Thymus (tissue), 14 donors: ENCODE measurements at places on chromosomes 12 and 14.

- no peak for DNase-seq
Measured at GRCh38 chr14:38199739-38200138, 8.0 kb upstream of the SSTR1 start.

DNA sequence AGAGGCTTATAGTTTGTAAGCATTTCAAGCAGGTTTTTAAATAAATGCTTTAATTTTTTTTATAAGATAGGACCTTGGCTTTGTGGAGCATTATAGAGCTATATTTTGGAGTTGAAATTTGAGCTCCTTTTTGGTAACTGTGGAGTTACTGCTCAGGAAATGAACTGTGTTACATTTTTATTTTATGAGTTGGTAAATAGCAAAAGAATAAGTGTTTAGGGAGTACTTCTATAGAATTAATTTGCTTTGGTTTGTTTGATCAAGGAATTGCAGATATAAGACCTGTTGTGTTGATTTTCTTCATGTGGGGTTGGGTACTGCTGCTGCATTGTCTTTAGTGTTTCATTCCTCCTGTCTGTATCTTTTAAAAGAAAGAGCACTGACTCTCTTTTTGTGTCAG is 3.5 kb downstream of the ATP2A2 start:
- no peak for DNase-seq

- no peak for DNase-seq
Measured at GRCh38 chr14:32407130-32407529, 78.0 kb downstream of the AKAP6 start.

DNA sequence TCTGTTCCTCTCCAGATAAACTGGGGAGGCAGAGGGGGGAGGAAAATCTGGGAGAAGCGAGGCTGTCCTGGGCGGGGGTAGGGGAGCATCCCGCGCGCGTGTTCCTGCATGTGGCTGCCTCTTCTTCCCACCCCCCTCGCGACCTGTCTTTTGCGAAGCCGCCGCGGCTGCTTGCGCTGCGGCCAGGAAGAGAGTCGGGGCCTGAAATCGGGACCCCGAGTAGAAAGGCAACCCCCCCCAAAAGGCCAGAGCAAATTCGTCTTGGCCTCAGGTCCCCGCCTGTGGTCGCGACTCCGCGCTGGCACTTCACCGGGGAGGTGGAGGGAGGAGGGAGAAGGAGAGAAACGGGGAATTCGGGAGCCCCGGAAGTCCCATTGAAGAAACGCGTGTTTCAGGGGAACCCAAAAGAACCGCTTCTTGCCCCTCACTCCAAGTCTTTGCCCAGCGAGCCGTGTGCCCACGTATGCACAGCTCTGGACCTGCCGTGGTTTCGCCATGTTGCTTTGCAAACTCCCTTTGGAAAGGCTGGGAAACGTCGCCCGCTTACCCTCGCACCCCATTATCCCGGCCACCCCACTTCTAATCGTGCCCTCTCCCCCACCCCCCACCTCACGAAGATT is 944 bp downstream of the CCND2 start:
- no peak for DNase-seq

- DNase-seq: no peak
Measured at GRCh38 chr14:85533023-85533860, 3.3 kb downstream of the FLRT2 start.

DNA sequence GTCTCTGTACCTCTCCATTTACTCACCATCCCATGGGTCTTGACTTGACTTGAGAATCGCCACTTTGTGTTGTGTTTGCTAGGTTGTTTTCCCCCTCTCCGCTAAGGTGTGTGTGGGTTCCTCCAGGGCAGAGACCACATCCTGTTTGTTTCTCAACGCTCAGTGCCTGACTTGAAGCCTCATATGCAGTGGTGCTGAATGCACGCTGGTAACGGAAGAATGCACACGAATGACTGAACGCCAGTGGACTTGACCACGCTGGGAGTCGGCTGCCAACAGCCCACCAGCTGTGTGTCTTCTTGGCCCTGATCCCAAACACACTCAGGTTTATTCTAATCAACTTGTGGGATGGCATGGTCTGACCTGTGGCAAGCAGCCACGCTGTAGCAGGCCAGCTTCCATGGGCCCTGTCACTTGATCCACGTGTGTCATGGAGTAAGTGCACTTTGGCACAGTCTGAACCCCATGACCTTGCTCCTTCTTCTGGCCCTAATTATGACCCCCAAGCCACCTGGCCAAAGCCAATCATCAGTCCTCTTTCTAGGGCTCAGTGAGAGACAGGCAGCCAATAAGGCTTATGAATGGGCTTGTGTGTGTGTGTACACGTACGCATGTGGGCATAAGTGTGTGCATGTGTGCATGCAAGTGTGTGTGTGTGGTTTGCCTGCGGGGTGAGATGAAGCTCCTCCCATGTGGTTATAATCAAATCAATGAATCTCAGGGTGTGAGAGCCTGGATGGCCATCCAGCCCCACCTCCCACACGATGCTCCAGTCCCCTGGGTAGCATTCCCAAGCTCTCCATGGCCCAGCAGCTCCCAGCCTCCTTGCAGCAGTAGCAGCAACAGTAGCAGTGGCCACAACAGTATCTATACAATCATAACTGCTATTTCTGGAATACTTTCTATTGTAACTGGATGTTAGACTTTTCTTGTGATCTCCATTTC is 6.4 kb upstream of the TC2N start:
- DNase-seq: peak; percentile 84

- DNase-seq: no peak
Measured at GRCh38 chr14:103492156-103492925, 30.3 kb downstream of the CKB start.

DNA sequence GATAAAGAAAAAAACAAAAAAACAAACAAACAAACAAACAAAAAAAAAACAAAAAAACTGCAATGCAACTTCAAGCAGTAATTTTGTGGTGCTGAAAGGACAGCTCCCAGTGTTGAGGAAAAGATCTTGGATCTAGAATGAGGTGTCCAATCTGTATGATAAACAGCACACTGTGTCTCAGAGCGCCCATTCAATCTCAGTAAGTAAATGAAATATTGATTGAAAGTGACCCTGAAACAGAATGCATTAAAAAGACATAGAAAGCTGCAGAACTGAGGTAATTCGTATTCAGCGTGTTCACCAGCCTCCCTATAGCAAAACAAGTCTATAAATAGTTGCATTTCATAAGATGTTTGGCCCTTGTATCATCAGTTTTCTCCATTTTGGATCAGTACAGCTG is 153.0 kb downstream of the NOVA1 start:
- DNase-seq: no peak

- DNase-seq: no peak
Measured at GRCh38 chr12:87336814-87337336, 692.3 kb downstream of the C12orf50 start.

DNA sequence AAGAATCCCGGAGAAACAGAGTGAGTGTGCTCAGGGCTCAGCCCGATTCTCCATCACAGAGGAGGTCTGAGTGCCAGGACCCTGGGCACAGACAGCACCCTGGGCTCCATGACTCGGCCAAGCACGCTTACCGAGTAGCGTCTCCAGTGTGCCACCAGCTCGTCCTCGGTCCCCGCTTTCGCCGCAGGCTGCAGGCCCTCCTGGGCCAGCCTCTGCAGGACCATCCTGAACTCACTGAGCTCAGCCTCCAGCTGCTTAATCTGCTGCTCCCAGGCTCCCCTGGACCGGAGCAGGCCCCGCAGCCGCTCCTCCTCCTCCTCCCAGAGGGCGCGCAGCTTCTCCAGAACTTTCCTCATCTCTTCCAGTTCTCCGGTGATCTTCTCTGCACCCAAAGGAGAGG is 61.2 kb downstream of the SYNE3 start:
- no peak for DNase-seq

DNA sequence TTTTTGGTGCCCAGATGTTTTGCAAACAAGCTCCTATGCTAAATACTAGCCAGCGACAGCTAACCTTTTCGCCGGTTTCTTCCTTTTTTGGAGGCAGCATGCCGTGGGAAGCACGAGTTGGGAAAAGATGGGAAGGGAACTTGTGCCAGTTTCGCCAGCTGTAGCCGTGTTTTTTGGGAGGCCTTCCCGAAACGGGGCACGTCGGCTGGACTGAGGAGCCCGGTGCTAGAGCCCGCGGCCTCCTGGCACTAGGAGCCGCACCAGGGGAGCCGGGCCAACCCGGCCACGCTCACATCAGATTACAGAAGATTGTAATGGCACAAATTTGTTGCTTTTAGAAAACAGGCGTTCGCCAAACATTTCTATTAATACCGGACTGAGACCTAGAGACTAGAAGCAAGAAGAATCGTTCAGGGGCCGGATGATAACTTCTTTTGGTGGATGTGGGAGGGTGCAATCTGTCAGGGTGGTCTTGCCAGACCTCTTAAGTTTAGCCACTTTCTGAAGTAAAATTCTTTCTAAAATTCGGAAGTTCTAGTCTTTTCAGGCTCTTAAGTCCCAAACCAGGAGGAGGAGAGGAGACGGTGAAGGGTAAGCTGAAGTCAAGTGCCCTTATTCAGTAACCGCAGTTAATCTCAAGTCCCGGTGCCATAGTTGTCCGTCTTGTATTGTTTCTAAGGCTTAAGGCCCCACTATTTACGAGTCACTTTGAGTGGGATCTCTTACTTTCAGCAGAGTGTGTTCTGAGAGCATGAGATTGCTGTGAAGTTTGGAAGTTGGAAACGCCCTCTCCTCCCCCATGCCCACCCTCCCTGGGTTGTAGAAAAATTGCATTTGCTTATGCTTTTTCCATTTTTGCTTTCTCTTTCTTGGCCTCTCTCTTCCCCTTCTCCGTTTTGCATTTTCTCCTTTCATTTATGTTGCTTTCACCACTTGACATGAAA is 1.3 kb downstream of the RASSF3 start:
- no peak for DNase-seq

DNA sequence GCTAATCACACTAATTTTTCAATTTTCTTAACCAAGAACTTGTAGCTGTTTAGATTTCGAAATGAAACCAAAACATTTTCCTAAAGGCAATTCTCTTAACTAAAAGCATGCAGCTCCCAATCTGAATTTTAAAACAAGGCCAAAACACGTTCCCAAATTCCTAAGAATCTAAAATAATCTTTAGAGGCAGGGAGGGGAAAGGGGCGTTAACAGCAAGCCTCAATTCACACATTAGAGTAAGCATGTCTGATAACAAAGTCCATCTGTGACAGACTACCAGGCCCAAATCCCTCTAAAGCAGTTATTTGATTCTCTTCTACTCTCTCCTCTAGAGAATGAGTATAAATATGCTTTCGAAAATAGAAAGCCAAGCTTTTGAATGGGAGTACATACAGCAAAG is 754 bp downstream of the ATG14 start:
- no peak for DNase-seq

GRCh38 chr12:82620917-82621316 is 65.8 kb upstream of the TMTC2 start:
- no peak for DNase-seq

- no peak for DNase-seq
Measured at GRCh38 chr12:19847294-19848059, 408.2 kb downstream of the AEBP2 start.

GRCh38 chr14:102939820-102940561 is 17.5 kb downstream of the AMN start:
- no peak for DNase-seq

DNA sequence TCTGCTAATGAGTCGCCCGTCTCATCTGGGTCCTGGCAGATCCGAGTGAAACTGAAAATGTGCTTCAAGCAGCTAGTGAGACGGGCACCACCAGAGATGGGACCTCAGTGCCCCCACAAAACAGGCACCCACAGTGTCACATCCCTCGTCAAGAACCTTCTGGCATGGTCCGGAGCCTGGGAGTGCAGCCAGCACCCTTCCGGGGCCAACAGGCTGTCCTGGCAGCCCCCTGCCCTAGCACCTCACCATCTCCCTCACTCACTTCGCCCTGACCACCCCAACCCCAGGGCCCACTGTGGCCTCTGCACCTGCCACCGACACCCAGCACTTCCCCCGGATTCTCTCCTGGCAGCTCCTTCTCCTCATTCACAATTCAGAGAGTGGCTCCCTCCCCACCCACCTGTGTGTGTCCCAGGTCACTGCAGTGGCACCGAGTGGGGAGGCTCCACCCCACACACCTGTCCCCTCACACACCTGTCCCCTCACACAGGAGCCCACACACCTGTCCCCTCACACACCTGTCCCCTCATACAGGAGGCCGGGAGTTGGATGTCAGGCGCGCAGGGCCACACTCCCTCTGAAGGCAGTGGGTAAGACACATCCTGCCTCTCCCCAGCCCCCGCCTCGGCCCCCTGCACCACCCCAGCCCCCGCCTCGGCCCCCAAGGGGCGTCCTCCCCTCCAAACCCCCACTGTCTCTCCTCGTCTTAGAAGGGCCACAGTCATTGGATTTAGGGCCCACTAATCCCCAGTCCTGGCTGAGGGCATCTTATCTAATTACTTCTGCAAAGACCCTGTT is 7.9 kb downstream of the GALNT9 start:
- no peak for DNase-seq

- no peak for DNase-seq
Measured at GRCh38 chr12:113238309-113238708, 17.0 kb downstream of the TPCN1 start.

DNA sequence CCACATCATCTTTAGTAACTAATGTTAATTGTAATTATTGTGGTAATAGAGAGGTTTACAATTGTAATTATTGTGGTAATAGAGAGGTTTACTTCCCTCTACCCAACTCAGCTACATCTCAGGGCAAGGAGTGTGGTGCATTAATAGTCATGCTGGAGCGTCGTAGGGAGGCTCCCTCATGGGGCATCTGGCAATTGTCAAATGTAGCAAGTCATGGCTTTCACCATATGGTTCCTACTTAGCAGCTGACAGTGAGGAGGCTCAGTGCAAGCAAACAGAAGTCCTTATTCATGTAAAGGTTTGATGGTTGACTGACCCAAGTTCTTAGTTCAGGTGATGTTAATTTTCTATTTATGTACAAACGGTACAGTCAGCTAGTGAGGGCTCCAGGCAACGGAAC is 1012.0 kb downstream of the FLRT2 start:
- no peak for DNase-seq

GRCh38 chr12:54019091-54019811 is 9.0 kb upstream of the HOXC6 start:
- DNase-seq: no peak

DNA sequence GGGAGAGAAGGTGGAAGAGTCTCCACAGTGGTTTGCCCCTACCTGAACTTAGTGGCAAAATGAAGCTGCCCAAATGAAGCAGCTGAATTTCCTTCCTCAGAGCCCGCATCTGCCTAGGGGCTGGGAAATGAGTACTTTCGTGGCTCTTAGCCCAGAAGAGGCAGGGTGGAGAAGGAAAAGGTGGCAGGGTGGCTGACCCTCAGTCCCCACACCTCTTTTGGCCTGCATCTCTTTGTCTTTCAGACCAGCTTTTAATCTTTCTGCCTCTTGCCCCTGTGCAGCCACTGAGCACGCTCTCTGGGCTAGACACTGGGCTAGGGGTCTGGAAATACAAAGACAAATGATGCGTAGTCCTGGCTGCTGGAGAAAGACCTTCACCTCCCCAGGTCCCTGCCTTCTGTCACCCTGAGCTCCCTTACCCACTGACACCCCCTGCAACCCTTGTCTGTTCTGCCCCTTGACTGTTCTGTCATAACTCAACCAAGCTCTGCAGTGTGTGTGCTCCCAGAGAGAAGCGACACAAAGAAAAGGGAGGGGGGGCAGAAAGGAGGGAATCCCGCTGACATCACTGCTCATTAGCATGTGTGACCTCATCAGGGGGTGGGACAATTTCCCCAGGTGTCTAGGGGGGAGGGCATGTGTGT is 371 bp upstream of the REM2 start:
- DNase-seq: no peak

DNA sequence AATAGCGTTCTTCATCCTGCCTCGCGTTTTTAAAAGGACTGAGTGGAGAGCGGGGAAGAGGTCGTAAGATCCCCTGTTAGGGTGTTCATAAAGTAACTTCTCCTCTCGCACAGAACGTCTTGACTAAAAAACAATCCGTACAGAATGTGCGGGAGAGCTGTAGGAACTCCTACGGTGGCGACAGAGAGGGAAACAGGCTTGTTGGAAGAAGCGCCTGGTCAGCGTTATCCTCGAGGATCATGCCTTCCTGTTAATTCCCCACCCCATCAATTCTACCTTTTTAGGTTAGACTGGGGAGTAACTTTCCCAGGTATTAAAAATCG is 399 bp upstream of the WASHC4 start:
- DNase-seq: no peak
